ENCODE measurements at places on chromosomes 11 and 22.

GRCh38 chr11:69841170-69841858, 22.1 kb upstream of the FGF3 start:
- no peak for DNase-seq

DNA sequence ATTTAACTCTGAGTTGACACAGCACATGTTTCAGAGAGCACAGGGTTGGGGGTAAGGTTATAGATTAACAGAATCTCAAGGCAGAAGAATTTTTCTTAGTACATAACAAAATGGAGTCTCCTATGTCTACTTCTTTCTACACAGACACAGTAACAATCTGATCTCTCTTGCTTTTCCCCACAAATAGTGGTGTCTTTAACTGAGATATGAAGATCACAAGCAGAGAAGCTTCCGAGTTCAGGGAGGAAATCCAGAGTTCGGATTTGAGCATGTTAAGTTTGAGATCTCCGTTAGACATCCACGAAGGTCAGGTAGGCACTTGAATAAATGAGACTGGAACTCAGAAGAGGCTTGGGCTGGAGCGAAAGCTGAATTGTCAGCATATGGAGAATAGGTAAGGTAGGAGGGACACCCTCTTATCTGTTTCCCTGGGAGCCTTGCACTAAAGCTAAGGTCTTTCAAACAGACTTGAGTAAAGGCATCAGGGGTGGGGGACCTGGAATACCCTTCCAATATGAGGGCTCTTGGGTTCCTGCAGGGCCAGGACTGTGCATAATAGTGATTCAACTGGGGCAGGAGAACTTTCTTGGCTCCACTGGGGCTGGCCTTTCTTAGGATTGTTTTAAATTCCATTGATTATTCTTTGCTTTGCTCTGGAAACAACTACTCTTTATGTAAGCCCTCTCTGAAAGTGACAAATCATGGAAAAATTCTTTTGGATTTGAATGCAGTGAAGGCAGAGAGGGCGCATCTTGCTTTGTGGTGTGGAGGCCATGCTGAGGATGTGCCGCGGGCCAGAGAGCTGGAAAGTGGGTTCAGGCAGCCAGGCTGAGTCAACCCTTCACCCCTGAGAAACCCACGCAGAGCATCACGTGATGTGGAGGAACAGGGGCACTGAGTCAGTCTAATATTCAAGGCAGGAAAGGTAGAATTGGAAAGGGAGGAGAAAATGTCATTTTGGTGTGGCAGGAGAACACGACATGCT, 62.7 kb upstream of the AMPD3 start:
- DNase-seq, result no peak

DNA sequence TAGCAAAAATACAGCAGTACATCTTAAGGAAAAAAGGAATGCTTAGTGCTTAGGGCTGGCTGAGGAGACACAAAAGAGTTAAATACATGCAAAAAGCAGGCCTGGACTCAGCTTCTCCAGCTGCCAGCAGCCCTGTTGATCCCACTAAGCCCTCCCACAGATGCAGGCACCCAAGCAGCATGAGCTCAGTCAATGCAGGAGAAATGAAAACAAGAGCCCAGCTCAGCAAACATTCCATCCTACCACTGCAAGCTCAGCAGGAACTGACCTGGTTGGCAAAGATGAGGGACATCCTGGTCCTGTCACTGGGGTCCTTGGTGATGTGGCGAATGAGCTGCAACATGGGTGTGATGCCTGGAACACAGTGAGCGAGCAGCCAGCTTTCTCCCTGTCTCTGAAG, 5.8 kb downstream of the CYB5R2 start:
- no peak for DNase-seq

GRCh38 chr11:116415095-116415494, 357.7 kb downstream of the BUD13 start:
- DNase-seq, result peak; percentile 78

DNA sequence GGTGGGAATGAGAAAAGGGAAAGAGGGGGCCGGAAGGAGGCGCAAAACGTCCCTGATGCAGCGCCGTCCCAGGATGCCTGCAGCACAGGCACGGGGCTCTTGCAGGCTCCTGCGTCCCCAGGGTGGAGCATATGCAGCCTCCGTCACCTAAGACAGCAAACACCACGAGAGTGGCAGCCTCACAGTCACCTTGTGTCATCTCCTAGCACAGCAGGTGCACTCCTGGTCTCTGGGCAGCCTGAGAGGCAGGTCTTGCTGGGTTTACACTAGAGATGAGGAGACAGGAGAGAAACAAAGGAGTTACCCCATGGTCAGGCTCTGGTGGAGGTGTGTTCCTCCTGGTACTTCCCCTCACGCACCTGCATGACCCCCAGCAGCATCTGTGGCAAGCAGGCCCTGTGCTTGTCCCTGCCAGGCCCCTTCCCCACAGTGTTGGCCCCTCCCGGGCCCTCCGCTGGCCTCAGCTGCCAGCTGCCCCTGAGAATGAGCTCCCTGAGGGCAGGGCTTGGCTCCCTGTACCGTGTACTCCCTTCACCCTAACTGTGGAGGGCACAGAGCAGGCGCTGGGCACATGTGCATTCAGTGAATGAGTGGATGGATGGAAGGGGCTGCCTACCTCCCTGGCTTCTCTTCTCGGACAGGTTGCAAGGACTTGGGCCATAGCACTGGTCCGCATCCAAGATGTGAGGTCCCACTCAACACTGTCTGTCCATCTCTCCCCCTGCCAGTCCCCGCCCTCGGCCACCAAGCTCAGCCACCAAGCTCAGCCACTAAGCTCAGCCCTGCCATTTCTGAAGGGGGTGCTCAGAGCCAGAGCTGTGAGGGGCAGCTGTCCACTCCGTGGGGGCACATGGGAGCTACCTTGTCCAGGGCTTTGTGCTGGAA, 988.6 kb downstream of the BRD1 start:
- no peak for DNase-seq

GRCh38 chr11:10604340-10604748, 35.9 kb upstream of the LYVE1 start:
- DNase-seq, result peak; percentile 48

DNA sequence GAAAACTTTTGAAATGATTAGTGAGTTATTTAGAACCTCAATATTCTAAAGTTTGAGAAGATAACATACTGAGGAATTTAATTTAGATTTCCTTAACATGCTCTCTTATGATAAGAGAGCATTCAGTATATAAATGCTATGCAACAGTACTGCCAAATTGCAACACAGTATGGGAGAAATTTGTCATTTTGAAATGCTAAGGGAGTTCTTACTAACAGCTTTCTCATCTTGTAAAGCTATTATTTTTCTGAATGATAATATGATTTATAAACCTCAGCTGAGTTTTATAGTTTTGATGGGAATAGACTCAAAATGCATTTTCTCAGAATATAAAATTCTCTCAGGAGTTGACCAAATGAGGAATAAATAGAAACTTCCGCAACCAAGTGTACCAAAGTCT, 108.4 kb downstream of the SPON1 start:
- DNase-seq, result no peak

DNA sequence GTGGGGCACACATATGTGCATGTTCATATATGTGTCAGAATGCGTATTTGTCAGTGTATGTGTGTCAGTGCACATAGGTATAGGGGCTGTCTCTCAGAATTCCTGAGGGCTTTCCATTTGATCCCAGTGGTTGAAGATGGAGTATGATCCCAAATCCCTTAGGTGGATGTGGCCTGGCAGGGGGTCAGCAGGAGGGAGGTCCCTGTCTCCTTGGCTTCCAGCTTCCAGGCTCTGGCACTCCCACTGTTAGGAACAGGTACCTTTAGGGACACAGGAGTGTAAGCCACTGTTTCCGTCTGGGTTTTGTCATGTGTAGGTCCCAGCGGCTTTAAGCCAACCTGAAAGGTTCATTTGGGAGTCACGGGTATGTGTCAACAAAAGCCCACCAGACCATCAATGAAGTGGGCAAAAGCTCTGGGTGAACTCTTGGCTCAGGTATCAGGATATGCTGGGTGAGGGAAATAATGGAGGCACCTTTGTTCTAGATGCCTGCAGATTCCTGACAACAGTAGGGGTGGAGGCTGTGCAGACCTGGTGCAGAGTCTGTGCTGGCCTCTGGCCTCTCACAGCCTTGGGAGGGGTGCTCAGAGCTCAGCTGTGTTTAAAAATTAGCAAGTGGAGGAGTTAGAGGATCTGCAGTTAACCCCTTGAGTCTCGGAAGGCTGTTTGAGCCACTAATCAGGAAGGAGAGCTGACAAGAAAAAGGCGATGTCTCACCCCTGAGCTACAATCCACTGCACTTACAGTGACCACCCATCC, 9.0 kb downstream of the KCNQ1OT1 start:
- peak; percentile 9 for DNase-seq

GRCh38 chr11:102343809-102344208, 3.2 kb upstream of the BIRC2 start:
- DNase-seq, result no peak

DNA sequence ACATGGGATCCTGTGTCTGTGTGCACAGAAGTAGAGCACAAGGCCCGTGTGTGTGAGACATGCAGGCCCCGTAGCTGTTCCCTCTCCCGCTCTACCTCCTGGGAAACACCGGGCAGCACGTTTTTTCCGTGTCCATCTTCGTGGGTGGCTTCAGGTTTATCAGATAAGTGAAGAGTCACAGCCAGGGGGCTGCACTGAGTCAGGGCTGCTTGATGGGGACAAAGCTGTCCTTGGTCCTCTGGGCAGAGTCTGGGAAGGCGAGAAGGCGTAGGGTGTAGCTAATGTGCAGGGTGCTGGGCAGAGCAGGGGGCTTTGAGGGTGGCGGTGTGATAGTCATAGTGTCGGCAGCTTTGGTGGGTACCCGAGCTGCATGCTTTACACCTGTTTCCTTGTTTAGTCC, 23.7 kb downstream of the INCENP start:
- DNase-seq, result no peak

DNA sequence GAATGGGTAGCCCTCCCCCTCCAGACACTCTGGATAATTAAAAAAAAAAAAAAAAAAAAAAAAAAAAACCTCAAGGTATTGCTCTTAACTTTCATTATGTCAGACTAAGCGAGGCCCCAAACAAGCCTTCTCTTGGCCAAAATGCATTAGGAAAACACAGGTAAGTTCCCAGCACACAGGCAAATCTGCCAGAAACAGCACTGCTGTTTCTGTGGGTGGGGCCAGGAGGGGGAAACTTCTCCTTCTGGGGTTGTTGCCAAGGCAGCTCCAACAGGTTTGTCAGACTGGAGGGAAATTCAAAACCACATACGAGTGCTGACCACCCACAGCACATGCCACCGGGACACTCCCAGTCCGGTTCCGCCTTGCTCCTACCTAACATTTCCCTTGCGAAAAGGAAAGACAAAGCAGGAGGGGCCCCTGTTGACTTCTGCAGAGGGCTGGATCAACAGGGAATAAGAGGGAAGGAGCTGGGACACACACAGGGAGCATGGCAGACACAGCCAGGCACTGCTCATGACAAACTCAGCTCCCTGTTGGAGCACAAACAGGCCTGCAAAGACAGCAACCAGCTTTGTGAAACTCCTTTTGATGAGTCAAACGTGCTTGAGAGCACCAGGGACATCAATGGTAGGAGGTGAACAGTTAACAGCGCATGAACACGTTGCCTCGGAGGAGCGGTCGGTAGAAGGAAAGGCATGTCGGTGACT, 55.0 kb downstream of the MYH9 start:
- peak; percentile 69 for DNase-seq

Data from right hindlimb (tissue), 1 donor.